Right atrium auricular region (tissue), 2 donors: ENCODE measurements at places on chromosomes 2 and 18. TPM values are rescaled to one million over a fixed set of nuclear protein-coding genes. Genes with fewer than 3 reads are reported as not detected.

GRCh38 chr18:57014772-57015413 is 132.0 kb upstream of the BOD1L2 start:
- DNase-seq = no peak

DNA sequence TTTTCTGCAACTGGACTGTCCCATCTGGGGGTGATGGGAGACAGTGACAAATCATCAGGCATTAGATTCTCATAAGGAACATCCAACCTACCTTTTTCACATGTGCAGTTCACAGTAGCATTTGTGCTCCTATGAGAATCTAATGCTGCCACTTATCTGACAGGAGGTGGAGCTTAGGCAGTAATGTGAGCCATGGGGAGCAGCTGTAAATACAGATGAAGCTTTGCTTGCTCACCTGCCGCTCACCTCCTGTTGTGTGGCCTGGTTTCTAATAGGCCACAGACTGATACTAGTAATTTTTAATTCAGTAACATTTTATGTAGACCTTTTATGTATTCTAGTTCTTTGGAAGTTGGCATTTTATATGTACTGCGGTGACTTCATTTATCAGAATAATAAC is 180.1 kb upstream of the SPOPL start:
- no peak for DNase-seq

INPP5D gene
- total RNA-seq = 7.0 TPM

PLA2R1 gene
- 3.3 TPM for total RNA-seq

TMEM18 gene
- total RNA-seq = 11.9 TPM
